CD8-positive, alpha-beta T cell (primary cell): ENCODE measurements at places on chromosomes 13 and 19. TPM values are rescaled to one million over a fixed set of nuclear protein-coding genes. Genes with fewer than 3 reads are reported as not detected.

MEF2B gene
- 1.8 TPM for total RNA-seq

DNA sequence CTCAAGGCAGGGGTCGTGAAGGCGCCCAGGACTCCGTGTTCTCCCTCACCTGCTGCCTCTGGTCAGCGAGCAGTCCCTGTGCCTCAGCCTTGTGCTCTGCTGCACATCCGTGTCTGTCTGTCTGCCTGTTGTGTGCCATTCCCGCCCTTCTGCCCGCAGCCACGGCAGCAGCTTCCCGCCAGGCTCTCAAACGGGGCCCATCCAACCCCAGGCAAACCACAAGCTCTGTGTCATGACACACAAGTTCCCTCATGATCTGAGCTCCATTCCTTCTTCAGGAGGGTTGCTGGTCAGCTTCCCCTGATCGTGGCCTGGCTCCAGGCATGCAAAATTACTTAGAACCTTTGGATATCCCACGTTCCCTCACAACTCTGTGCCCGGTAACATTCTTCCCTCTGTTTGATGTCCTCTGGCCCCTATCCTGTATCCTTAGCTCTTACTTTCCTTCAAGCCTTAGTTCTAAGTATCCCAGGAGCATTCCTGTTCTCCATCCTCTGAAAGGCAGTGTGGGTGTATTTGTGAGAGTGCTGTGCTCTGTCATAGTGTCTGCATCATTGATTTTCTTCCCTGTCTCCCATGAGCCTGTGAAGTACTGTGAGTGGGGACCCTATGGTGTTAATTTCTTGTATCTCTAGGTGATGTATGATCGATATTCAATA lies 3.2 kb downstream of the GPR183 start:
- no peak for DNase-seq

- no peak for DNase-seq
These were observed 34.1 kb upstream of the TFDP1 start for GRCh38 chr13:113550453-113550852.

RFPL4A gene
- not detected for total RNA-seq

- no peak for DNase-seq
These were observed 132.9 kb downstream of the SLITRK6 start for GRCh38 chr13:85666356-85666755.

GRCh38 chr13:73903561-73903960 lies 230.6 kb downstream of the KLF12 start:
- no peak for DNase-seq

ZIC5 gene
- not detected for total RNA-seq

DNA sequence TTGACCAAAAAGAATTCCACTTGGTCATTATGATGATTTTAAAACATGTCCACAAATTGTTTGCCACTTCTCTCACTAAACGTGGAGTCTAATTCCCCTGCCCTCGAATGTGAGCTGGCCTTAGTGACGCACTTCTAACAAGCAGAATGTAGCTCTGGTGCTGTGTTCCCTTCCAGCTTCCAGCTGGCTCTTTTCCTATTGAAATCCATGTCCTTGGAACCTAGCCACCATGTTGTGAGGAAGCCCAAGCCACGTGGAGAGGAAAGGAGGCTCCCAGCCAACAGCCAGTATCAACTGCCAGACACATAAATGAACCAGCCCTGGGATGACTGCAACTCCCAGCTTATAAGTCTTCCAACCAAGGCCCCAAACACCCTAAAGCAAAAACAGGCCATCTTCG lies 23.6 kb upstream of the CEBPA start:
- no peak for DNase-seq

ANKRD24 gene
- 1.2 TPM for total RNA-seq

FXYD3 gene
- not detected for total RNA-seq

DLL3 gene
- not detected for total RNA-seq

RAB3A gene
- total RNA-seq: 16.8 TPM

GRCh38 chr19:1269478-1270212 lies 513 bp downstream of the CIRBP start:
- DNase-seq: peak; percentile 93

DNA sequence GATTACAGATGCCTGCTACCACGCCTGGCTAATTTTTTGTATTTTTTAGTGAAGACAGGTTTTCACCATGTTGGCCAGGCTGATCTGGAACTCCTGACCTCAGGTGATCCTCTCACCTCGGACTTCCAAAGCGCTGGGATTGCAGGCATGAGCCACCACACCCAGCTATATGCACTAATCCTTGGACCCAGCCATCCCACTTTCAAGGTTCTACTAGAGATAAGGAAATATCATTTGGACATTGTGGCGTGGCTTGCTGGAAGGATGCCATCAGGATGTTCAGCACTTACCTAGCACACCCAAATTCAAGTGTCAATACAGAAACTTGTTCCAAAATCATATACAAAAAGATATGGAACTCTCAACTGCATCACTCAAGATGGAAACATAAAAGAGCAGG lies 136.4 kb downstream of the ABCC4 start:
- DNase-seq: no peak

DNA sequence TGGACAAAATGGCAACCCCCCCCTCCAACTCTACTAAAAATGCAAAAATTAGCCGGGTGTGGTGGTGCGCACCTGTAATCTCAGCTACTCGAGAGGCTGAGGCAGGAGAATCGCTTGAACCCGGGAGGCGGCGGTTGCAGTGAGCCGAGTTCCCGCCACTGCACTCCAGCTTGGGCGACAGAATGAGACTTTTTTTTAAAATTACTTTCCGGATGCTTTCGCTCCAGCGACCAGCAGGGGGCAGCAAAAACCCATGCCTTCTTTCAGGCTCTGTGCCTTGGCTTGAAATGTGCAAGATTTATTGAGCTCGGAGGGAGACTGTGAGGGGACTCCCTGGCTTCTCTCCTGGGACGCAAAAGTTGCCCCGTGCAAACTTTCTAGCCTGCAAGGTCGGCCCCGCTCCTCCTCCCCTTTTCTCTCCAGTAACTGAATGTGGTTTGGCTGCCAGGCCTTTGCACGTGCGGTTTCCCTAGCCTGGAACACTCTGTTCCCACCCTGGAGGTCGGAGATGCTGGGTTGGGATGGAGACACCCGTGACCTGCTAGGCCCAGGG lies 61.4 kb upstream of the NFIC start:
- peak; percentile 85 for DNase-seq

DNA sequence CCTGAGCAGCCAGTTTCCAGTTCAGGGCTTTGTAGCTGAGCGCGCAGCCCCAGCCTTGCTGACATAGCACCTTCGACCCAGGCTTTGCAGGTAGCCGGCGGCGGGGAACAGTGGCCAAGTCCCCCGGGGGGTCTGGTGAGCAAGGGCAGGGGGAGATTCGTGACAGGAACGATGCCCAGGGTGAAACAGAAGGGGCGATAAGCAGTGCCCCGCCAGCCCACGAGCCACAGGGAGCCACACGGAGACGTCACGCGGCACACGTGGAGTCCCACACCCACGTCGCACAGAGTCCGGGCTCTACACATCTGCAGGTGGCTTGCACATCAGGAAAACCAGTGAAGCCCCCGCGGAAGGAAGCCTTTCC lies 127.2 kb downstream of the SOX1 start:
- no peak for DNase-seq

GRCh38 chr19:35442091-35442490 lies 6.0 kb upstream of the FFAR2 start:
- no peak for DNase-seq

- DNase-seq: no peak
These were observed 6.2 kb downstream of the KCNJ14 start for GRCh38 chr19:48461651-48461981.

GRCh38 chr13:26531742-26532141 lies 25.7 kb upstream of the WASF3 start:
- no peak for DNase-seq

- no peak for DNase-seq
These were observed 71.2 kb downstream of the SPACA7 start for GRCh38 chr13:112447306-112447705.

AXL gene
- not detected for total RNA-seq

FARSA gene
- total RNA-seq: 17.5 TPM

DNA sequence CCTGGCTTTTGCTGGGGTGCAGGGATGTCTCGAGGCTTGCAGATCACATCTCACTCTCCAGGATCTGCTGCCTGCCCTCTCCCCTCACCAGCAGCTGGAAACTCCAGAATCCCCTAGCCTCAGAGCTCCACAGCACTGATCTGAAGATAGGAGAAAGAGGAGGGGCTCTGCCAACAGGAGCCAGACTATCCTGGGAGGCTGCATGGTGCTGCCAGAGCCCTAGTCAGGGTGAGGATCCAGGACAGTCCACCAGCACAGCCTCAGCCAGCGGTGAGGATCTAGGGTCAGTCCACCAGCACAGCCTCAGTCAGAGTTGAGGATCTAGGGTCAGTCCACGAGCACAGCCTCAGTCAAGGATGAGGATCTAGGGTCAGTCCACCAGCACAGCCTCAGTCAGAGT lies 65.2 kb downstream of the RAB20 start:
- no peak for DNase-seq

- no peak for DNase-seq
These were observed 363 bp downstream of the SPIB start for GRCh38 chr19:50419022-50419579.

CERS4 gene
- total RNA-seq: 6.9 TPM

GARRE1 gene
- 27.5 TPM for total RNA-seq

DNA sequence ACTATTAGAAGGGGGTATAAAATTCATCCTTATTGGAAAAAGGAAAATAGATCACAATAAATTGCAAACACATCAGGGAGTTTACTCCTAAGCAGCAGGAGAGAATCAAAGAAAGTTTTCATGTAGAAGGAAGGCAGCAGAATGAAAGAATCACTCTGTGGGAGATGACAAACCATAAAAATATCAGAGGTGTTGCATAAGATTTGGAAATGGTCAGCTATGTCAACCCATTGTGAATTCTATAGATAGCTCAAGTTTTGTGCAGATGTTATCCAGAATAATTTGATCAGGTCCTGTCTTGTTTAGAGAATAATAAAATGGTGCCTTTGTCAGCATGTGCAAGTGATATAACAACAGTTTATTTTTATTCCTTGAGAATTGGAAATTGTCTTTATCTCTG lies 622.4 kb downstream of the DCT start:
- no peak for DNase-seq

DNA sequence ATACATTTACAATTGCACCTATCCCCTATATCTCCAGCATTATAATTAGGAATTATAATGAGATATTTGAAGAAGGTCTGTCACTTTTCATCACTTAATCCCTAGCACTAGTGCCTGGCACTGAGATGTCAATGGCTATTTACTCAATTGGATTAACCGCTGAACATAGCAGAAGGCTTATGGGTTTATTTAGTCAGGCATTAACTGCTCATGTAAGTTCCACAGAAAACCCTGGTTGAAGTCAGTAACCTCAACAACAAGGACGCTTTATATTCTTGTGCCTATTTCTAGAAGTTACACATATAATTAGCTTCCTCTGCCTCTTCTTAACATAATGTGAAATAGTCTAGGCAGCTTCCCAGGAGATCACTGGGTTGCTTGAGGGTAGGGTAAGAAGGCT lies 107.5 kb upstream of the POSTN start:
- DNase-seq: no peak

- no peak for DNase-seq
These were observed 133.0 kb downstream of the DCT start for GRCh38 chr13:94346261-94347019.
